Calu3 (cell line): ENCODE measurements at places on chromosomes 5 and 9.

DNA sequence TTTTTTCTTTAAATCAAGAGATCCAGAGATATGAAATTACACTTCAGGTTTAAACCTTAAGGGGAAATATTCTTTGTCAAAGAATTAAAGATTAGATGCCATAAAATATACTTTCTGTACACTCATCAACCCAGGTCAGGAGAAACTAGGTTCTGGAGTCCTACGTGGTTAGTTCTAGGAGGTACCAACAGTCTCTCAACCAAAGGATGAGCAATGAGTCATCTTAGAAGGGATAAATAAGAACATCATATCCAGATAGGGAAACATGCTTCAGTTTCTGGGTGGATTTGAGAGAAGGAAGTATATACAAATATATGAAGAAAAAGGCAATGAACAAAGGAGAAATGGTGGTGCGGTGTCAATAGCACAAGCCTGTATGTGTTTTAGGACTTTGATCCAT, 98.2 kb downstream of the CSNK1G3 start:
- DNase-seq: no peak

DNA sequence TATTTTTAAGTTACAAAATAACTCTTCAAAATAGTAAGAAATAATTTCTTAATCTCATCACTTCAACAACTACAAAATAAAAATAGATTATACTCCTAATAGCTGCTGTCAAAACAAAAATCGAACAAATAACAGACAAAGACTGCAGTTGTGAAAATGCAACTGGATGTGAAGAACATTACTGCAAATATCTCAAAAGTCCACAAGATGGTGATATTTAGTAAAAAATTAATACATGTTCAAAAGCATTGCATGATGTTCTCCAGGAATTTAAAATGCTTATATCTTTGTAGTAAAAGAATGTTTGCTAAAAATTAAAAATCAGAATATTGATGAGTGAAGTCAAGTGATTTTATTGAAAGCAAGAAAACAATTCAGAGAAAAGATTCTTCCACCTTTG, 66.2 kb downstream of the MPDZ start:
- DNase-seq: no peak

GRCh38 chr9:124510650-124511425, 3.6 kb upstream of the NR5A1 start:
- DNase-seq: no peak

- DNase-seq: no peak
Observed at GRCh38 chr5:107450531-107450930, 220.2 kb downstream of the EFNA5 start.

DNA sequence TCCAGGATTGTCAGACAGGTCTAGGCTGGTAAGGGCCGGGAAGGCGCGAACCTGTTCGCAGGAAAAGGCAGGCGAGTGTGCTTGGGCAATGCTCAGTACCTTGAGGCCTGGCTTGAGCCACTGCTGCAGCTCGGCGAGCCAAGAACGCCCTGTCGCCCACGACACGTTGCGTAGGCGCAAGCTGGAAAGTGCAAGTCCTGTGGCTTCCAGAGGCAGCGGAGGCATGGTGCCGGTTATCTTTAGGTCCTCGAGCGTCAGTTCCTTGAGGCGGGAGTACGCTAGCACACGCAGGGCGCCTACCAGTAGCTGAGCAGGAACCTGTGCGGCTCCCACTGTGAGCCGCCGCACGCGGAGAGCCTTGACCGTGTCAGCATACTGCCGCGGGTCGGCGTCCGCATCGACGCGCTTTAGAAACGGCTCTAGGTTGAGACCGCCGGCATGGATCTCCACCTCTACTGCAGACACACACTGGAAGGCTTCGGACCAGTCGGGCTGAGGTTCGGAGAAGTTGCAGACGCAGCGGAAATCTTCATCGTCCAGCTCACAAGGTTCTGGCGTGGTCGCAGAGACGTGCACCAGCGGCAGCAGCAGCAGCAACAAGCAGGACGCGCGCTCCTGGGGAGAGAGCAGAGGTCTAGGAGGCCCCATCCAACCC, 482 bp downstream of the CD14 start:
- peak; percentile 58 for DNase-seq

- no peak for DNase-seq
Observed at GRCh38 chr5:153153086-153153485, 337.4 kb upstream of the GRIA1 start.

DNA sequence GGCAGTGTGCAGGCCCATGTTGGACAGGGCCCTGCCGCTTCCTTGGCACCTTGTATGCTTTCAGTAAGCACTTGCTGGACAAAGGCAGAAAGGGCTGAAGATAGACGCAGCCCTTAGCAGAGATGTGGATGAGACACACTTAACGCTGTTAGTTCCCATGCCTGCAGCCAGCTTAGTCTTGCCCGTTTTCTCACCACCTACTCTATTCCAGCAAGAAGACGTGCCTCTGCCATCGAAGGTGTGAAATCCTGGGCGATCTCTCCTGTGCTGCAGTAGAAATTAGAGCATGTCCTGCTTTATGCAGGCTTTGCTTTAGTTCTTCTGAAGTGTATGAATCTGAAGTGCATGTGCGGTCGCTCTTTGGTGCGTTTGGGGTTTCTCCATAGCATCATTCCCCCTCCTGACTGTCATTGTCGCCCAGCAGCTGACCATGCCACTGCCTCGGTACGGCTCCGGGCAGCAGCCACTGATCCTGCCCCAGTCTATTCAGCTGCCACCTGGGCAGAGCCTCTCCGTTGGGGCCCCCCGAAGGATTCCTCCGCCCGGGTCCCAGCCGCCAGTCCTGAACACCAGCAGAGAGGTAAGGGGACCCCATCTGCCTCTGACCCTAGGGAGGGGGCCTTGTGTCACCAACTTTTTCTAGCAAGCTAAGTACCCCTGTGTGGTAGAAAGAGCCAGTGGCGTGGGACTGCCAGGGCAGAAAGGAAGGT, 11.6 kb upstream of the POMT1 start:
- no peak for DNase-seq

DNA sequence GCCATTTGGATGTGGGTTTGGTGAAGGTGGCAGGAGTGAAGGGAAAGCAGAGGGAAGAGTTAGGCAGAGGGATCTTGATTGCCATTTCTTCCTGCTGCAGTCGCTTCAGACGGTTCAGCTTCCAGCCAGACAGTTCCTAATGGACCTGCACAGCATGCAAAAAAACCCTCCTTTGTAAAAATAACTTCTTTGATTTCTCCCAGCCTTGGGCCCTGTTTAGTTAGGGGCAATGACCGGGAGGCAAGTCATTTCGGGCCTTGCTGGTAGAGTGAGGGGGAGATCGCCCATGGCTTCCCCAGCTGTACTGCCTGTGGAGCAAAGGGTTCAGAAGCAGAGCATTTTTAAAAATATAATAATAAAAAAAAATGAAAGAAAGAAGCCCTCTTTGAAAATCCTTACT, 67.2 kb upstream of the TLE1 start:
- DNase-seq: no peak

DNA sequence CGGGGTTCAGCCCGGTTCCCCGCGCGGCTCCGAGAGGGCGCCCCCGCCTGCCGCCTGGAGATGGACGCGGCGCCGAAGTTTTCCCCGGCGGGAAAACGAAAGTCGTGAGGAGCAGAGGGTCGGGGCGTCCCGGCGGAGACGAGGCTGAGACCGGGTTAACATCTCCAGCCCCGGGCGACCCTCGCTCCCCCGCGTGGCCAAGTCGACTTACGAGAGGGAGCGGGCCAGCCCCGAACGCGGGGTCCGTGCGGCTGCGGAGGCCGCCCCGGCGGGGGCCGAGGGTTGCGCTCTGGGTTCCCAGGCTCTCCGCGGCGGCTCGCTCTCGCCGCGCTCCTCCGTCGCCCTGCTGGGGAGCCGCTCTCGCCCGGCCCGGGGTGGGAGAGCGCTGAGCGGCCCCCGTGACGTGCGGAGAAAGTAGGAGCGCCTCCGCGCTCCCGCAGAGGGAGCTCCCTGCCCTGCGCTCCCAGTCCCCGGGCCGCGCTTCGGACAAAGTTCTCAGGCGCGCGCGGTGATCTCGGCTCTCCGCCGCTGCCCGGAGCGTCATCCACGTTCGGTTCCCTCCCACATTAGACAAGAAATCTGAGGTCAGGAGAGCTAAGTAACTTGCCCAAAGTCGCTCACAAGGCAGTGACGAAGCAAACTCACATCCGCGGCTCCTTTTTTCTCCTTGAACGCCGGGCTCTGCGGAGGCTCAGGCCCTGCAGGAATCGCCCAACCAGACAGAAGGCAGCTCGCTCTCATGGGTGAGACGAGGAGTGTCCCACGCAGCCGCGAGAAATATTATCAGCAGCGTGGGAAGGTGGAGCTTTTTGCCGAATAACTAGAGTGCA, 1.2 kb upstream of the GCNT4 start:
- DNase-seq: peak; percentile 76

DNA sequence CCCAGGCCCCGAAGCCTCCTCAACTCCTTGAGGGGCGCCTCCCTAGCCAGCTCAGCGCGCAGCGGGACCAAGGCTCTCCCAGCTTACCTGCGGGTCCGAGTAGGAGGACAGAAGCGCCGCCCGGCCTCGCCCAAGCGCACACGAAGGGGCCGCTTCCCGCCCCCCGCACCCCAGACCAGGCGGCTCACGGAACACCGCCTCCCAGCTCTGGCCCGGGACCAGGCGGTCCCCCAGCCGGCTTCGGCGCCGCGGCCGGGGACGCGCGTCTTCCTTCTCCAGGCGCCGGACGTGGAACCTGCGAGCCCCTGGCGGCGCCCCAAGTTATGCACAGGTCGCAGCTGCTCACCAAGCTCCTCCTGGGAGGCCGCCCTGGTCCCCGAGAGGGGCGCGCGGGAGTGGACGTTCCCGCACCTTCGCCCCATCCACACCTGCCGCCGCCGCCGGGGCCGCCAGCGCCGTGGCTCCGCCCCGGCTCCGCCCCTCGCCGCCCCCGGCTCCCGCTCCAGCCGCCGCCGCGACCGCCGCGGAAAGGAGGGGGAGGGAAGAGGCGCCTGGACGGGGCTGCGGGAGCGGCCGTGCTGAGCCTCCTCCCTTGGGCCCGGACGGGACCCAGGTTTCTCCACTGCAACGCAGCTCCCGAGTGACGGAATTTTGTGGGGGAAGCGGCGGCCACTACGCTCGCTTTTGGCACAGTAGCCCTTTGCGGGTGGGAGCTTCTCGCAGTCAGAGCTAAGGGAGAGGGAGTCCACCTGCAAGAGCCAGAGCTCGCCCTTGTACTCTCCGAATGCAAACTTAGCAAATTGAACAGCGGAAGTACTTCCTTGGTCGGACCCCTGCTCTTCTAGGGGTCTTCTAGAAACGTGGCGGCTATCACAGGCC, 77.5 kb upstream of the IFNE start:
- DNase-seq: peak; percentile 88
